ENCODE measurements at places on chromosomes 2 and 18. TPM values are rescaled to one million over a fixed set of nuclear protein-coding genes. Genes with fewer than 3 reads are reported as not detected.

- DNase-seq, result peak; percentile 55
Observed at GRCh38 chr2:88626171-88627054, 851 bp downstream of the EIF2AK3 start.

GRCh38 chr2:44935729-44936098 lies 5.8 kb upstream of the SIX3 start:
- no peak for DNase-seq

DNA sequence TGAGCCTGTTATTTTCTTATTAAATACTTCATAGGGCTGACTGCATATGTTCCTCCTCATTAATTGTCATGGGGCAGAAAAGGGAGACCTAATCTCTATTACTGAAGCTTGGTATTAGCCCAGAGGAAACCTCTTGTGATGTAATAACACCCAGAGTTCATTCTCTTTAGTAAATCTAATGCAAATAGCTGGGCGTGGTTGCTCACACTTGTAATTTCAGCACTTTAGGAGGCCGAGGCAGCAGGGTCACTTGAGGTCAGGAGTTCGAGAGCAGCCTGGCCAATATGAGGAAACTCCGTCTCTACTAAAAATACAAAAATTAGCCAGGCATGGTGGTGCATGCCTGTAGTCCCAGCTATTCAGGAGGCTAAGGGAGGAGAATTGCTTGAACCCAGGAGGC lies 14.7 kb downstream of the DAW1 start:
- DNase-seq, result no peak

DNA sequence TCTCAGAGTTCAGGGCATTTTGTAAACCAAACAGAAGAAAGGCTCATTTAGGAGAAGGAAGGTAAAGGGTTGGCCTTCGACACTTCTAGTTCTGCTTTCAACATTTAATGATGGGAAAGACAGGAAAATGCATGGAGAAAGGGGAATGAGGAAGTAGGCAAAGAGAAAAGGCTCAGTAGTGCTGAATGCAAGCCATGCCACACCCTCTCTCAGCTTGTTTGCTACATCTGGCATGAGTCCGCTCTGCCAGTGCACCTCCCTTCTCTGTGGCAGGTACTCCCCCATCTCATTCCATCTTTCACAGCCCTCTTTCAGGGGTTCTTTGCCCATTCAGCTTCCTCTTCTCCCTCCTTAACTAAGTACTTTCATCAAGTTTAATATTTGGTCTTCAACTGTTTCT lies 120.9 kb upstream of the ITGB6 start:
- no peak for DNase-seq

DNA sequence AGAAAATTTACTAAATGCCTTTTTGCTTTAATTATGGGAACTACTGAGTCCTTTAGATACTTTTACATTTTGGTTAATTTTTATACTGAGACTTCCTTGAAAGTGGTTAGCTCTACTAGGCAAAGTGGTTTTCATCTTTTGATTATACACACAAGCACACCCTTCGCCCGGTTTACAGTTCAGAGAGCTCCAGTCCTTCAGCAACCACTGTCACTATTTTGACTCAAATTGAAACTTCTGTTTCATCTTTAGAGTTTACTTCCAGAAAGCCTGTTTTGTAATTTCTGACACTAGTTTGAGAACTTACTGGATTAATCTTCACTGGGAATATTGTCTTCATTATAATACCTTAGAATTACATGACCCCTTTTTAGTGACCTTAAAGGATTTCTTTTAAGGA lies 140.3 kb upstream of the FOSL2 start:
- DNase-seq, result no peak

GRCh38 chr2:202763916-202764315 lies 107.7 kb downstream of the ICA1L start:
- DNase-seq, result no peak

GRCh38 chr2:177031438-177032180 lies 181.0 kb upstream of the HNRNPA3 start:
- no peak for DNase-seq

DNA sequence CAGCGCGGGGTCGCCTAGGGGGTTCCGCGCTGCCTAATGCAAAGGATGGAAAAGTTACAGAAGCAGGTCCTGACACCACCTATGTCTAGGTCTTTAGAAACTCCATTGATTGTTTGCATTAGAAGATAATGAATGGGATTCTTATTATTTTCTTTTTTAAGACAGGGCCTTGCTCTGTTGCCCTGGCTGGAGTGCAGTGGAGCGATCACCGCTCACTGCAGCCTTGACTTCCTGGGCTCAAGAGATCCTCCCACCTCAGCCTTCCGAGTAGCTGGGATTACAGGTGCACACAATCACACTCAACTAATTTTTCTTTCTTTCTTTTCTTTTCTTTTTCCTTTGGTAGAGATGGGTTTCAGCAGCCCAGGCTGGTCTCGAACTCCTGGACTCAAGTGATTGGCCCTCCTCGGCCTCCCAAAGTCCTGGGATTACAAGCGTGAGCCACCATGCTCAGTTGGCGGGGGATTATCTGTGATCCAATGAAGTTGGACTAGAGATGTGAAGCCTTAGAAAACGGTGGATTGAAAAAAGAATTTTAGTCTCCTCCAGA lies 761 bp upstream of the IDH1 start:
- DNase-seq, result no peak

- peak; percentile 51 for DNase-seq
Observed at GRCh38 chr2:20675701-20676352, 8.9 kb downstream of the GDF7 start.

DNA sequence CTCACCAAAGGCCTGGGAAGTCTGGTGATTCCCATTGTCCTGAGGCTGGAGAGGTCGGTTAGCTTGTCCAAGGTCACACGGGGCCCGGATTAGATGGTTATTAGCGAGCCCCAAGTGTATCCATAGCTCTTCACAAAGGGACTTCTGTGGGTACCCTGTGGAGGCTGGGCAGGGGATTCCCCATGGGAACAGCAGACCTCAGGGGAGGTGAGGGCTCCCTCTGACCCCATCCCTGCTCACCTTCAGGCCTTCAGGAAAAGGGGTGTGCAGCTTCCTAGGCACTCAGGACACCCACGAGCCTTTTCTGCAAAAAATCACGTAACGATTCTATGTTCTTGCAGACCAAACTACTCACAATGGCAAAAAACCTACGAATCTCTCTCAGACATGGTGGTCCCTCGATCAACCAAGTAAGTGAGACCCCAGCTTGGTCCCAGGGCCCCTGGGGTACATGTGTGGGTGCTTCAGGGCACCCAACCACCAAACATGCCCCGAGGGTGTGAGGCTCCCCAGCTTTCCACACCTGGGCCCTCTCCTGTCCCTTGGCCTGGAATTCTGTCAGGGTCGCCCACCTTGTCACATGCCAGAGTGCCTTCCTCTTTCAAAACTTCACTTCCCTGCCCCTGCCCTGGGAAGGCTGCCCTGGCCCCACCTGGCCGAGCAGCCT lies 40.3 kb downstream of the PDIA6 start:
- no peak for DNase-seq

DNA sequence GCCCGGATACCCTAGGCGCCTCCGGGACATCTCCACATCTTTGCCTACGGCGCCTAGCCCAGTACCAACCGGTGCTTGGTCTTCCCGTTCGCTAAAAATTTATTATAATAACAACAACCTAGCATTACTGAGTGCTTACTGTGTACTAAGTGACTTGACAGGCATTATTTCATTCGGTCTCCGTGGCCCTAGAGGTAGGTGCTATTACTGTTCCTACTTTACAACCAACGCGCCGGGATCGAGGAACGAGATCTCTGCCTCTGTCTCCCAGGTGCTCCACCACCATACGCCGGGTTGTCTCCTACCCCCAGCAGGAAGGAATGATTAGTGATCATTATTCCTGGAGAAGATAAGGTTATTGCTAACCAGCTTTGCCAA lies 657 bp upstream of the BIN1 start:
- DNase-seq, result no peak

GRCh38 chr2:133405252-133405651 lies 163.0 kb downstream of the NCKAP5 start:
- no peak for DNase-seq

Gene CPS1
- 0.20 TPM for total RNA-seq

Gene ARMC9
- 9.0 TPM for total RNA-seq

Gene CCDC142
- 29.3 TPM for total RNA-seq

Gene COL4A4
- 10.9 TPM for total RNA-seq

Gene STPG4
- 1.0 TPM for total RNA-seq
